ENCODE measurements at places on chromosomes 11 and 22.

DNA sequence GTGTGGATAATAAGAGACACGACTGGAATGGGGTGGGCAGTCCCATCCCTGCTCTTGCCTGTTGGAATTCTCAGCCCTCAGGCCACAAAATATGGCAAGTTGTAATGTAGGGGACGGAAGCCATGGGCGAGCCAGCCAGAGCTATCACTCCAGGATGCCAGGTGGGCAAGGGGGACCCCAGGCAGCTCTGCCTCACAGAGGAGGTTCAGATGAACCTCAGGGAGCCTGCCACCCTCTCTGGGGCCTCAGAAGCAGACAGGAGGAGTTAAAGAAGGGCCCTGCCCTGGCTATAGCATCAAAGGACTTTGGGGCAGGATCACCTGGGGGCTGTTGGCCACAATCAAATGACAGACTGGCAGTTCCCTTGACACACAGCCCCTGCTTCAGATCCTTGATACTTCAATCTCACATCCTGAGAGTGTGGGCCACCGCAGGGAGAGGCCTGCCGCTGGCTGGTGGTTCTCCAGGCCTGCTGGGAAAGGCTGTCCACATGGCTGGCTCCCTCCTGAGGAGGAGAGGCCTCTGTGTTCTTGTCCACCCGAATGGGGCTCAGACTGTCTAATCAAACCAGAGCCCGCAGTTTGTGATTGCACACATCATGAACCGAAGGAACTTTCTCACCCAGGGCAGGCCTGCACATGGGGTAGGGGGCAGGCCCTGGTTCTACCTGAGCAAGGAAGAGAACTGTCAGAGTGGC, 31.4 kb downstream of the IGLL1 start:
- no peak for DNase-seq

GRCh38 chr11:130522284-130522961, 74.0 kb downstream of the ADAMTS15 start:
- peak; percentile 78 for DNase-seq

- no peak for DNase-seq
Measured at GRCh38 chr11:86230921-86231434, 13.6 kb upstream of the EED start.

DNA sequence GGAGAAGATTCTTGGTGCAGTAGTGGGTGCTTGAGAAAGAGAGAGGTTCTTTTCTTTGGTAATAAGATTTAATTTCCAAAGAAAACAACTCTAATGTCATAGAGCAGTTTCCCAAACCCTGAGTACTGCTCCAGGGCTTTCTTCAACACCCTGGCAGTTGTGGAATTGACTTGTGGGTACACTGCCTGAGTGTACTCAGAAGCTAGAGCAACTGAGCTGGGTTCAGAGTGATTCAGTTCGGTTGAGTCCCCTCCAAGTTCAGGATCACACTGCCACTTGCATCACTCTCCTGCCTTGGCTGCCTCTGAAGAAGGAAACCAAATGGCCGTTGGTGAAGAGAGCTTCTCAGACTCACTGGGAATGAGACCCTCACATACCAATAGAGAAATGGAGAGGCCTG, 5.3 kb downstream of the DMC1 start:
- DNase-seq = no peak

GRCh38 chr11:83061883-83062282, 9.8 kb downstream of the RAB30 start:
- DNase-seq = no peak

DNA sequence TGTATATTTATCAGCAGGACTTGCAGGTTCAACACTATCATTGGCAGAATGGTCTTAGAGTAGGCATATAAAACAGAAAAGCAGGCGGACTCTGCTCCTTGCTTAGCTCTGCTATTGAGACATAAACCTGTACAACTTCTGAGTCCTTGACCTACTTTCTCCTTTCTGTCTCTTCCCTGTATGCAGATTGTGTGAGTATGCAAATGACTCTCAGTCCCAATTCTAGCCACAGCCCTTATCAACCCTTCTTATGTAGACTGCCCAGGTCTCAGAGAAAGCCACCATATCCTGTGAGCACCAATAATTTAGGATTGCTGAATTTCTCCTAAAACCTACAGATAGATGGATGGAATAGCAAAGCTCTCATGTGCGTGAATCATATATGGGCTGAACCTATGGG, 367.6 kb upstream of the DDI1 start:
- DNase-seq = no peak

GRCh38 chr11:115030166-115030565, 351.8 kb downstream of the NXPE2 start:
- no peak for DNase-seq

DNA sequence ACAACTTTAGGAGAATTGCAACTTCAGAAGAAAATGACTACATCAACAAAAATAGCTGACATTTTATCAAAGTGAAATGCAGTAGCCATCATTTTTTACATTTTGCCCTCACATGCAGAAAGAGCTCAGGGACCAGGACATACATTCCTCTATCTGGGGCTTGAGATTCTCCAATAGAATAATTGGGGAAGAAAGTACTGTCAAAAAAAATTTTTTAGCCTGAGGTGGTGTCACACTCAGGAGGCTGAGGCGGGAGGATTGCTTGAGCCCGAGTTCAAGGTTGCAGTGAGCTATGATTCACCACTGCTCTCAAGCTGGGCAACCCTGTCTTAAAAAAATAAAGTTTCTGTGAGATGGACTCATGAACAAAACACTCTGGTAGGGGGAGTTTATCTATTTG, 32.2 kb upstream of the DEPDC7 start:
- DNase-seq = no peak

DNA sequence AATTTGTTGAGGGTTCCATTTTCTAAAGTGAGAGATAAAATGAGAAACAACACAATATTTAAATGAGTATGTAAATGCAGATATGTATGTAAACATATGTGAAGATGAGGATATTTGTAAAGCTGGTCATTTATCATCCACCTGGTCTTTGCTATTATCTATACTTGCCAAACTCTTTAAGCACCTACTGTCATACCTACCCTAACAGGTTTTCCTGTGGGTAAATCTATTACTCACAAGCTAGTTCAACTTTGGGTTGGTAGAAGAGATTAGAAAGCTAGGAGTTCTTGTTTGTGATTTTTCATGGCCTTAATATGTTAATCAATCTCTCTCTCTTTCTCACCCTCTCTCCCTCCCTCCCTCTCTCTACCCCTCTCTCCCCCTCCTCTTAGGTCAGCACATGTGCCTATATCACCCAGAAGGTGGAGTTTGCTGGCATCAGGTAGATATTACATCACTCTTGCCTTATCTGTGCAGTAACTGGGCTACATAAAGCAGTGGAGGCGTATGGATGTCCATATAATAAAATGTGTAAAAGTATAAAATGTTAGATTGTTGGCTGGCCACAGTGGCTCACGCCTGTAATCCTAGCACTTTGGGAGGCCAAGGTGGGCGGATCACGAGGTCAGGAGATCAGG, 14.7 kb downstream of the DEPDC5 start:
- no peak for DNase-seq

DNA sequence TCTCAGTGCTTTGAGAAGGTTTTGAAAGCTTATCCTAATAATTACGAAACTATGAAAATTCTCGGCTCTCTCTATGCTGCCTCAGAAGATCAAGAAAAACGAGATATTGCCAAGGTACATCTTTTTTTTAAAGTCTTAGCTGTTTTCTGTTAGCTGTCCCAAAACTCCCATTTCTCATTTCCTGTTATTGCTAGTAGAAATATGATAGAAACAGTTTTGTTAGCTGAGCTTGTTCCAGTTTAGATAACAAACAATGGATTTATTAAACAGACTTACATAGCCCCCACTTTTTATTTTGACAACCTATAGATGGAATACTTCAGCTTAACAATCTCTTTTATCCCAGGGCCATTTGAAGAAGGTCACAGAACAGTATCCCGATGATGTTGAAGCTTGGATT, 12.7 kb downstream of the CTR9 start:
- DNase-seq = no peak

DNA sequence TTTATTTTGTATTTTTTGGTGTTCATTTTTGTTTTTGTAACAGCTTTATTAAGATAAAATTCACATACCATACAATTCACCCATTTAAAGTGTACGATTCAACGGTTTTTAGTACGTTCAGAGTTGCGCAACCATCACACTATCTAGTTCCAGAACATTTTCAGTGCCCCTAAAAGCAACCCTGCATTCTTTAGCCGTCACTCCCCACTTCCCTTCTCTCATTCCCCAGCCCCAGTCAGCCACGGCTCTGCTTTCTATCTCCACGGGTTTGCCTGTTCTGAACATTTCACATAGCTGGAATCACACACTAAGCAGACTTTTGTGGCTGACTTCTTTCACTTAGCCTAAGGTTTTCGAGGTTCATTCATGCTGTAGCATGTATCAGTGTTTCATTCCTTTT, 9.6 kb upstream of the KCNQ1OT1 start:
- no peak for DNase-seq

GRCh38 chr11:83441601-83442000, 155.4 kb upstream of the CCDC90B start:
- DNase-seq = no peak

GRCh38 chr11:70871881-70872280, 380.5 kb downstream of the SHANK2 start:
- DNase-seq = no peak

GRCh38 chr22:27283714-27284113, 517.8 kb downstream of the MN1 start:
- DNase-seq = no peak

DNA sequence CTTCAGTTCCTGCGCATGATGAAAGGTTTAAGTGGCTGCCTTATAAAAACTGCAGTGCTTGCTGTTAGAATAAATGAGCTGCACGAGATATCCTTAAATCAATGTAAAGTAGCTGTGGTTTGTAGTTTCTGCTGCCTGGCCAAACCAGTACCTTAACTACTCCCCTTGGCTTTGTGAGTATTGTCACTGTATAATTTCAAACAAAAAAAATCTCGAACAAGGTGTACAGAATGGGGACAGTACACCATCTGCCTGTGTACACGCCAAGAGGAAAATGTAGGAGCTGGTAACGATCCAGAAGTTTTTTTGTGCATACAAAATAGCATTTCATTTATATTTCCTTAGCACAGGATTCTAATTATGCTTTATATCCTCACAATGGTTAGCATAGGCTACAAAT, 20.6 kb upstream of the NDUFC2 start:
- DNase-seq = no peak

- no peak for DNase-seq
Measured at GRCh38 chr22:23282089-23282501, 101.8 kb downstream of the BCR start.

DNA sequence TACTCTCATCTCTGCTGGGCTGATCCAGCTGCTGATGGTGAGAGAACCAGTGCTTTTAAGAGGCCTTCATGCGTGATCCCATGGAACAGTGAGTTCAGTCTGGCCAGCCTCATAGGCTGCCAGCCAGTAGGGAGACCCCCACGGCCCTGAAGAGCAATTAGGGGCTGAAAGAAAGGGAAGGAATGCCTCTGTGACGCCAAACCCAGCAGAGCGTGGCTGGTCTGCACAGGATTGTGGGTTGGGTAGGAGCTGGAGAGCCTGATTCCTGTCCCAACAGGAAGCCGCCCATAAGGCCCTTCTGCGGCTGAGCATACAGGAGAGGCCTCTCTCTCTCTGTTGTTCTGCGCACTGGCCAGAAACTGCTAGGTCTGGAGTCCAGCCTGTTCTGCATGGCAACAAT, 181.5 kb upstream of the E2F8 start:
- peak; percentile 70 for DNase-seq

GRCh38 chr11:94002226-94002625, 18.9 kb upstream of the HEPHL1 start:
- no peak for DNase-seq

GRCh38 chr11:5284637-5285036, 14.9 kb upstream of the HBE1 start:
- no peak for DNase-seq

GRCh38 chr11:26753723-26754504, 32.1 kb upstream of the SLC5A12 start:
- DNase-seq = peak; percentile 77

DNA sequence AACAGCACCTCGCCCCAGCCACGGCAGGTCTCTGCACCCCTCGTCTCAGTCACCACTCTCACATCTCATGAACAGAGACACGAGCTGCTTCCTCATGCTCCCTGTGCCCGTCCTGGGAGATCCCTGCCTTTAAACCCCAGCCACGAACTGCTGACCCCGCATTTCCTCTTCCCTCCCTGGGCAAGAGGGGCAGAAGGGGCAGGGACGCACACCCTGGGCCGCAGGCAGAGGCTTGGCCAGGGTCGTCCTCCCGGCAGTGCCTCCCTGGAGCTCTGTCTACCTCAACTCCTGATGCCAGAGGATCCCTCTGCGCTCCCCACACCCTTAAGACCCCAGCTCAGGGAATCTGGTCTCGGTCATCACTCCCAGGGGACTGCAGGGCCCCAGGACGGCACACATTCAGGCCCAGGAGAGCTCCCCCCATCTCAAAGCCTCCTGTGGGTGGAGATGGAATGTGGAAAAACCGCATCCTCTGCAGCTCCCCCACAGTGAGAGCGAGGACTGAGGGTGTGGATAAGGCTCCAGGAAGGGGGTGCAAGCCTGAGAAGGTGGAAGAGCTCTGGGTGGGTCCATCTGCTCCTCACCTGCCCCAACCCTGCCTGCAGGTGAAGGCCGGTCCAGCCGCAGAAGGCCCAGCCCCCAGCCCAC, 1.2 kb downstream of the BID start:
- DNase-seq = no peak

DNA sequence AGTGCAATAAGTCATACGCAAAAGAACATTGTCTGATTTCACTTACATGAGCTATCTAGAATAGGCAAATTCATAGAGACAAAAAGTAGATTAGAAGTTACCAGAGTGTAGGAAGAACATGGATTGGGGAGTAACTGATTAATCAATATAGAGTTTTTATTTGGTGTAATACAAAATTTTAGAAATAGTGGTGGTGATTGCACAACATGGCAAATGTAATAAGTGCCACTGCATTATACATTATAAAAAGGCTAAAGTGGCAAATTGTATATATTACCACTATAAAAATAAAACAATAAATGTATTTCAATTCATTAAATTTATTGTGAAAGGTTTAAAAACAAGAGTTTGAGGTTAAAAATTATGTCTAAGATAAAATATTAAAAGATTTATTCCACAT, 8.7 kb upstream of the OR51B4 start:
- no peak for DNase-seq

GRCh38 chr11:23569547-23569946, 709.3 kb upstream of the CCDC179 start:
- no peak for DNase-seq

DNA sequence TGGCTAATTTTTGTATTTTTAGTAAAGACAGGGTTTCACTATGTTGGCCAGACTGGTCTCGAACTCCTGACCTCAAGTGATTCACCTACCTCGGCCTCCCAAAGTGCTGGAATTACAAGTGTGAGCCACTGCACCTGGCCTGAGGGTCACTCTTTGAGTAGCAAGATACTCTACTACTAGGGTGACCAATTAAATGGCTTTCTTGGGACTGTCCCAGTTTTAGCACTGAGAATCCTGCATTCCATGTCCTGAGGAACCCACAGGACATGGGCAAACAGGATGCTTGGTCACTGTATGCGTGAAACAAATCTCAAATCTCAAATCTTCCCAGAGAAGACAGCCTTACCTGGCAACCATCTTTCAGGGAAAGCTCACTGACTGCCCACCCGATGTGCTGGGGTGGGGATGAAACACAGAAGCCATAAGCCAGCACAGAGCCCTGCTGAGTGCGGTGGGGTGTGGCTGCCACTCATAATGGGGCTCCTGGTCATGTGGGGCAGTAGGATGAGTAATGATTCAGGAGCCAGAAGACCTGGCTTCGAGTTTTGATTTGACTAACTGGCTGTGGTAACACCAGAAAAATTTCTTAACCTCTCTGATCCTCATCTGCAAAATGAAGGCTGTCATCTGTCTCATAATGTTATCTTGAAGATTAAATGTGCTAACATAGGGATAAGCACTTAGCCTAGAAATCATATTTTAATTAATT, 11.5 kb downstream of the CLMP start:
- no peak for DNase-seq

GRCh38 chr11:63937713-63938478, 906 bp upstream of the NAA40 start:
- DNase-seq = no peak

All from left hindlimb (tissue), 1 donor.